ENCODE measurements at places on chromosomes 7 and 10.

DNA sequence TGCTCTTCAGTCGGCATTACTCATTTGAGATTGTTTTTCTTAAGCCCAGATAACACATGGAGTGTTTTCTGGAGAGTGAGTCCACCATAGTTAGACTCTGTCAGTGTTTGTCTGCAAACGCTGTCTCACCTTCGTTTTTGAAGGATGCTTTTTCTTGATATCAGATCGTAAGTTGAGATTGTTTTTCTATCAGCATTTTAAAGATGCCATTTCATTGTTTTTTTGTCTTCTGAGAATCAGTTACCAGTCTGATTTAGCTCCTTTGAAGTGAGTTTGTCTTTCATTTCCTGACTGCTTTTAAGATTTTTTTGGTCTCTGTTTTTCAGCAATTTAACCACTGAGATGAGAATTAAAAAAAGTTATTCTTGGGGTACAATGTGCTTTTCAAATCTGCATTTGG, 137.4 kb downstream of the WDR37 start:
- DNase-seq: no peak

GRCh38 chr10:7794251-7795026, 6.5 kb downstream of the ATP5F1C start:
- DNase-seq: no peak

DNA sequence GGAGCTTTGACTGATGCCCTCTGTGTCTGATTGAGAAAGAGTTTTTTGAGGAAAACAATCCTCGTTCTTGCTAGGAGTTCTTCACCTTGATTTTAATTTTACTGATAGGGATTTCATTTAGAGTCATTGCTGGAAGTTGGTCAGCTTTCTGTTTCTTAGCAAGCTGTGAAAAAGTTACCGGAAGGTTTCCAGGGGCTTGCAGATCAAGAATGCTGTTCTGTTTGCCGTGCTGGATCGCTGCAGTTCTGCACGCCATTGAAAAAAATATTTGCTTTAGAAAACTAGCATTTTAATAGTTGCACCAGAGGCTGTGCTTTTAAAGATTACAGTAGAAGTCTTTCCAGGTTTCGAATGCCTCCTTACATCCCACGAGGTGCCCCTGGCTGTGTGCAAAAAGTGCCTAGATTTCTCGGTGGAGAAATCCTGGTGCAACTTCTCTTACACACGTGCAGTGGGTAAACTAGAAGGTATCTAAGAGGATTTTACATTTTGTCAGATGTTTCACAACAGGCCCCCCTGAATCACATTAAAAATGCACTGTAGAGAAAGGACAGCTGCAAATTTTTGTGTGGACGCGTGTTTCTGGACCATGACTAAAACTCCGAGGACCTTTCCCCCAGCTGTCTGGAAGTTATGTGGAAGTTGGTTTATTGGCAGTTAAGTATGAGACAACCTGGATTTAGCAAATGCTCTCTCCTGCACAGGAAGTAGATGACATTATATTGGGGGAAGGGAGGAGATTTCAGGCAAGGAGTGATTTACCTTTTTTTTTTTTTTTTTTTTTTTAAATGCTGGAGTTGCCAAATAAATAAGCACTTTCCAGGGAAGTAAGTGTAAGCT, 5.8 kb downstream of the TCF7L2 start:
- DNase-seq: no peak

DNA sequence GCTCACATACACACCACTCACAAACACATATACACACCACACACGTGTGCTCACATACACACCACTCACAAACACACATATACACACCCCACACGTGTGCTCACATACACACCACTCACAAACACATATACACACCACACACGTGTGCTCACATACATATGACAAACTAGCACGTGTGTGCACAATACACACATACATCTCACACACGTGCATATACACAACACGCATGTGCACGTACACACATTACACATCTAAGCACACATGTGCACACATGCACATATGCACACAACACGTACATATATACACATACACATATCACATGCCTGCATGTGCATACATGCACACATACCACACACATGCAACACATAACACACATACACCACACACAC, 78.3 kb upstream of the FOXK1 start:
- DNase-seq: no peak

DNA sequence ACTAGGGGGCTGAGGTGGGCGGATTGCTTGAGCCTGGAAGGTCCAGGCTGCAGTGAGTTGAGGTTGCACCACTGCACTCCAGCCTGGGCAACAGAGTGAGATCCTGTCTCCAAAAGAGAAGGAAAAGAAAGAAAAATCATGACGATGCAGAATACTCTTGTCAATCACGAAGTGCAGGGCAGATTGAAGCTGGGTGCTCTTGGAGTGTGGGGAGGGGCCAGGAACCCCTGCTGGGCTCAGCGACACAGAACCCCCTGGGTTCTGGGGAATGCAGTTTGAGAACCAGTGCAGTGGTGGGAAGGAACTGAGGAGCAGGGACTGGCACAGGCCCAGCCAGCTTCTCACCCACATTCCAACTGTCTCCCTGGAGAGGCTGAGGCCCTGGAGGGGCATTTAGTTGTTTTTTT, 10.8 kb upstream of the INTS1 start:
- DNase-seq: no peak

- peak; percentile 69 for DNase-seq
Observed at GRCh38 chr10:101817337-101818118, 716 bp downstream of the OGA start.

DNA sequence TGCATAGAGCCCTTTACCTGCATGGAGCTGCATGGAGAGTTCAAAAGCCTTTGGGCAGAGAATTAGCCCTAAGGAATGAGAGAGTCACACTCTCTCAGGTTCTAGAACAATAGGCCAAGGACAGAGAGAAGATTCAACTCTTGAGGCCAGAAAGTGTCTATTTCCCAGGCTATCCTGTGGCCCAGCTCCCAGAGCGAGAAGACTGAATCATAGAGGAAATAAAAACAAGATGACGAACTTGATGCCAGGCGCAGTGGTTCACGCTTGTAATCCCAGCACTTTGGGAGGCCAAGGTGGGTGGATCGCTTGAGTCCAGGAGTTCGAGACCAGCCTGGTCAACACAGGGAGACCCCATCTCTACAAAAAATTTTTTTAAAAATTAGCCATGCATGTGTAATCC, 18.3 kb upstream of the PODXL start:
- DNase-seq: no peak

DNA sequence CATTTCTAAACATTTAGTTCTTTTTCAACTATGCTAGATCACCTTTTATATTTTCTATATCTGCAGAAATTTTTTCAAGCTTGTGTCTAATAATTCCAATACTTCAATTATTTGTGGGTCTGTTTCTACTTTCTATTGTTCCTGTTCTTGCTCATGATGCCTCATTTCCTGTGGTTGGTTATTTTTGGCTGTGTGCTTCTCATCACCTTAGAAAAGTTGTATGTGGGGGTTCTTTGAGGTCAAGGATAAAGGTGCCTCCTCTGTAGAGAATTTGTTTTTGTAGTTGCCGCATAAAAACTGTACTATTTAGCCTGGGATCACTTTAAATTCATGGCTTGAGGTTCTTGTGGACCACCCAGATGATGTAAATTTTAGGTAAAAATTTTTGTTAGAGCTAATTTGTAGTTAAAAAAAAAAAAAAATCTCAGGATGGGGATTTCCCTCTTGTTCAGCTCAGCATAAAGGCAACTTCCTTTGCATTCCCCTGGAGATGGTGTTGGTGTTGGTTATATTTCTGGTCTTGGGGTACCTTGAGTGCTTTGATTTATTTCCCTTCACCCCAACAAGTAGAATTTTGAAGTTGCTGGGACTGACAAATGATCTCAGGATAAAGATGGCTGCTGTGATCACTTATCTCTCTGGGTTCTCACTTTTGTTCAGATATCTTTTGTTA, 27.0 kb upstream of the JAZF1 start:
- no peak for DNase-seq

- DNase-seq: no peak
Observed at GRCh38 chr10:47400251-47400650, 16.2 kb upstream of the ZNF488 start.

DNA sequence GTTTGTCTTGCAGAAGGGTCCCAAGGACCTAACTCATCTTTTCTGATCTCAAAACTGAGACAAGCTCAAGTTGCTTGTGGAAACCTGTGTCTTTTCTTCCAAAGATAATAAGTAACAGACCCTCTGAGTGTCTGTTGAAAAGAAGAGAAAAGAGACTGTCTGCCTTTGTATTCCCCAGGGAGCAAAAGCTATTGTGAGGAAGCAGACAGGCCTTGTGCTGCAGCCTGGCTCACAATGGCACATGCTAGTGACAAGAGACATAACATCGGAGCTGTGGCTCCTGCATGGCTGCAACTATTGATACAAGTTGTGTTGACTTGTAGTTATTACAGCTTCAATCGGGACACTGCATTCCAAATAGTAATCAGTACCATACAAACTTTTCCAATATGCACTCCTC, 202.9 kb downstream of the DKK1 start:
- DNase-seq: no peak

DNA sequence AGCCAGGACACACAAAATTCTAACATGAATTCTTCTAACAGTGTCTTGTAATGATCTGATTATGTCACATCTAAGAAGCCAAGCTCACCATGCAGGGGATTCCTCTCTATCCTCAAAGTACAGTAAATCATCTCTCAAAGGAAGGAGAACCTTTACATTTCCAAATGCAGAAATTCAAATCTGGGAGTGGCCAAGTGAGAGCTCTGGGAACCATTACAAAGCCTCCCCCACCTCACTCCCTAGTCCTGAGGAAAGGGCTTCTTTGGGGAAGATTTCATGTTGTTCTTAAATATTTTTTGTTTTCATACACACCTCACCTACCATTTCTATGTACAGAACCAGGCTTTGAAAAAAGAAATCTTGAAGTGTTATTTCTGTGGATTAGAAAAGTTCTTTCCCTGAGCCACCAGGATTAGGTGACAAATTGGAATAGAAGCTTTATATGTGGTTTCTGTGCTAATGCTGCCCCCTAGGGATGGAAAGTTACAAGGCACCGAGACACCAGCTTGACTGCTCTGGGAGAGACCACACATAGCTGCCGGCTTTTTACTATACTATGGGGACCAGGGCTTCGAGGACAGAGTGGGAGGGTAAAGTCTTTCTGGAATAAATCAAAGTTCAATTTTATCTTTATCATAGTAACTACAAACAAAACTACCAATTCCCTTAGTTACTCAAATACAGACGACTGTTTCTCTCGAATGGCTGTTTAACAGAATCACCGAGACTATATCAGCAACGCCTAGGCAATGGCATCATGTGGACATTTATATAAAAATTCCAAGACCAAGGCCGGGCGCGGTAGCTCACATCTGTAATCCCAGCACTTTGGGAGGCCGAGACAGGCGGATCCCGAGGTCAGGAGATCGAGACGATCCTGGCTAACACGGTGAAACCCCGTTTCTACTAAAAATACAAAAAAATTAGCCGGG, 116.1 kb downstream of the RNF216 start:
- DNase-seq: peak; percentile 74

- DNase-seq: peak; percentile 68
Observed at GRCh38 chr7:114922652-114923402, 933 bp downstream of the MDFIC start.

- no peak for DNase-seq
Observed at GRCh38 chr7:116857052-116857451, 5.3 kb upstream of the CAPZA2 start.

- DNase-seq: no peak
Observed at GRCh38 chr10:84243759-84244158, 1.1 kb upstream of the RGR start.

- DNase-seq: no peak
Observed at GRCh38 chr10:93150990-93151547, 77.4 kb downstream of the CYP26A1 start.

DNA sequence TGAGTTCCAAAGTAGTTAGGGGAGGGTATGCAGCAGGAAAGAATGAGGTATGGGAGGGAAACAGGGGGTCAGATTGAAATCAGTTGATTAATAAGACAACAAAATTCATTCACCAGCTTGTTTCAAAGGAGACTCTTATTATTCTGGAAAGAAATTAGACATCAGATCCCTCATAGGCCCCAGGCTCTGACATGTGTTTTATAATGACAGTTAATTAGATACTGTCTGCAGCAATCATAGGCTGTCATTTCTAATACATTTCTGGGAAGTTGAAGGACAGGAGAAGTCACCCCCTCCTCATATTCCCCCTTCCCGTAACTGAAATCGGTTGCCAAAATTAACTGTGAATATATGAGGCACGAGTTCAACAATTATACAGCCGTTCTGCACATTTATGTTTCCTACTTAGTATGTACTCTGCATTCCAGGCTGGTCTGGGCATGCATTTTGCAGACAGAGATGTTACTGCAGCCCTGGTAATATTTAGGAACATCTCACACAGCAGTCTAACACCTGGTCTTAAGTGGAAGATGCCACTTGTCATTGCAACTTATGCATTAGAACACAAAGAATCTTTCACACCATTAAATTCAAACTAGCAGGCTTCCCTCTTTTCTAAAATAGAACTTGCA, 355.2 kb upstream of the LRGUK start:
- no peak for DNase-seq

DNA sequence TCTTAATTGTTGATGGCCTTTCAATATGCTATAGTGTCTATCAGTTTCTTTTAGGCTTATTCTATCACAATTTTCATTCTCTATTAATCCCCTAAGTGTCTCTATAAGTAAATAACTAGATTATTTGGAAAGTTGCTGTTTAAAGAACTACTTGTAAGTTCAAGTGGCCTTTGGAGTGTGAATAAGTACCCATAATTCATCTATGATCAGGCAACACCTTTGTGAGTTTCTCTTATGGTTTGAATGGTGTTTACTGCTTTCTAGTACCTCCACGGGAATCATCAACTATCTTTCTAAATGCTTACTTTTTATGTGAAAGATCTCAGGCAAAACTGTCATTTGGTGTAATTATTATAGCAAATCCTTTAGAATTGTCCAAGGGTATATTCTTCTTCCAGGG, 166.7 kb downstream of the POU6F2 start:
- DNase-seq: no peak

DNA sequence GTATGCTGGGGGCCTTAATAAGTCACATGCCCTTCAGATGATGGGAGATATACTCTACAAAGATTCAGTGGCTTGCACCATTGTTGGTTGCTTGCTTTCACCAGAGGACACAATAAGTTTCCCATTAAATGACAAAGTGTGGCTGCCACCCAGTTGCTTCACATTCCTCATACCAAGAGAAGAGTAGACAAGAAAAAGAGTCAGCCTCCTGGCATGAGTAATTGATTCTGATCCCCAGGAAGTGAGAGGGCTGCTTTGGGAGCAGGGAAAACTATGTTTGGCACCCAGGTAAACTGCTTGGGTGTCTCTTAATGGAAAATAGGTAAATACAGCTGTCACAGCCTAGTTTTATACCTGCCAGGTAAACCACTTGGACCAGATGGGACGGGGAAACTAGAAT, 66.7 kb upstream of the IL6 start:
- DNase-seq: no peak

- DNase-seq: no peak
Observed at GRCh38 chr10:971613-972012, 16.6 kb upstream of the GTPBP4 start.

- no peak for DNase-seq
Observed at GRCh38 chr10:70963271-70963670, 74.9 kb upstream of the PCBD1 start.

DNA sequence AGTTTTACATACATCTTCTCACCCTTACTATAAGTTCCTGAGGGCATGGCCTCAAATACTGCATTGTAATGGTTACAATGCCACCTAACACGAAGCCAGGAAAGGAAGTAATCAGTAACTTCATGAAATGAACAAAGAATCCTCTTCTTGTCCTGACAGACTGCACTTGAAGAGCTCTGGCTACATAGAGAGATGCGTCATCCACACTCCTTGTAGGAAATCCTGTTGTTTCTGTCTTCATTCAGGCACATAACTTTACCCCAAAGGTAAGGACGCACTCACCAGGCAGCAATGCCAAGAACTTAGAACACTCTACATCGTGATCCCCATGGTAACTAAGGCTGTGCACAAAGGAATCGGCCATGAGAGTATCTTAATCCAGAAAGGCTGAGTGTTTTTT, 80.3 kb upstream of the ARID5B start:
- DNase-seq: no peak
